ENCODE measurements at places on chromosomes 12 and 14. TPM values are rescaled to one million over a fixed set of nuclear protein-coding genes. Genes with fewer than 3 reads are reported as not detected.
A peak's percentile ranks its signal among the peaks of the same experiment; 100 is the strongest.

The KRT2 gene
- not detected for total RNA-seq

The TDRD9 gene
- total RNA-seq = 0.18 TPM

GRCh38 chr12:18462442-18462841 lies 201.1 kb downstream of the PIK3C2G start:
- no peak overlapping the region for H3K4me3 ChIP-seq
- H3K27ac ChIP-seq = no peak overlapping the region
- peak; percentile 79 for DNase-seq

DNA sequence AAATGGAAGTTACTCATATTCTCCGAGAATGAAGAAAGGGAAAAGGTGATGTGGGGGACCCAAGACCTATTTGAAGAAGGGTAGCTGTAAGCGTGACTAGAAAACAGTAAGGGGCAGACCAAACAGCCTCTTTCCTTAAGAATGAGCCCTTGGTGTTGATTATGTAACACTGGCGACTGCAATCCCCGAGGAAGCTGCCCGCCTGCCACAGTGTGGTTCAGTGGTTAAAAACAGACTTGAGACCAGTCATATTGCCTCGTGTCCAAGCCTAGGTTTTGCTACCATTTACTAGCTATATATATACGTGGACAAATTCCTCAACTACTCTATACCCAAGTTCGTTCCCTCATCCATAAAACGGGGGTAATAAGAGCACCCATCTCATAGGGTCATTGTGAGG lies 49.1 kb downstream of the SSPN start:
- H3K27ac ChIP-seq = no peak overlapping the region
- H3K27me3 ChIP-seq = peaks cover 10% of the 10 kb centered on the region
- peaks cover under 1% of the 10 kb centered on the region for H3K4me1 ChIP-seq
- no peak for DNase-seq

The IFNG-AS1 gene
- total RNA-seq = not detected

DNA sequence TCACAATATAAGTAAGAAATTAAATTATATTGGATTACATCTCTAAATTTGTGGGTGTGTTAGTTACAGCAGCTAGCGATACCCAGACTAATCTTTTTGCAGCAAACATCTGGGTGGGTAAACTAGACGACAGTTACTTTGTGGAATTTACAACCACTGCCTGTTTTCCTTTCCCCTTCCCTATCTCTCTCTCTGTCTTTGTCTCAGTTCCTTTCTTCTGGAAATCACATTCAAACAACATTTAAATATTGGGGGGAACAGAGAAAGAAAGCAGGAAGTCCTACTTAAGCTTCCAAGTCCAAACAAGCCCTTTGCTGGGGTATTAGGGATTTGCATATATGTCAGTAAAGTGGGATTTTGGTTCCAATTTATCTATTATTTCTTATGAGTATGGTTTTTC lies 97.6 kb downstream of the WIF1 start:
- H3K36me3 ChIP-seq = no peaks in the 10 kb centered on the region
- no peak for DNase-seq
- H3K4me3 ChIP-seq = no peak overlapping the region

The C14orf39 gene
- total RNA-seq = 0.36 TPM

Data from IMR-90 (cell line).